AG04449 (cell line): ENCODE measurements at places on chromosomes 3 and 15.

DNA sequence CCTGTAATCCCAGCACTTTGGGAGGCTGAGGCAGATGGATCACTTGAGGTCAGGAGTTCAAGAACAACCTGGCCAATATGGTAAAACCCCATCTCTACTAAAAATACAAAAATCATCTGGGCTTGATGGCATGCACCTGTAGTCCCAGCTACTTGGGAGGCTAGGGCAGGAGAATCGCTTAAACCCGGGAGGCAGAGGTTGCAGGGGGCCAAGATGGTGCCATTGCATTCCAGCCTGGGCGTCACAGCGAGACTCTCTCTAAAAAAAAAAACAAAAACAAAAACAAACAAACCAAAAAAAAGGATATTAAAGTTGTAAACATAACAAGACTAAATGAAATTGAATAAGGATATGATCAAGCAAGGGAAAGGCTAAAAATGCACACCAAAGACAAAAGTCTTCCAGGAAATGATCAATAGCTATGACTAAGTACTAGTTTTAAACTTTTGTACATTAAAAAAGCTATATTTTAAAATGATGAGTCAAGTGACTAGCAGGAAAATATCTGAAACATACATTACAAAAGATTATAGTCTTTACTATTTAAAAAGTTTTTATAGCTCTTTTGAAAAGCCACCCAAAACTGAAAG is 28.6 kb downstream of the KLHL6 start:
- no peak for DNase-seq

- no peak for DNase-seq
Measured at GRCh38 chr15:61315471-61315870, 86.4 kb upstream of the RORA start.

- DNase-seq: no peak
Measured at GRCh38 chr3:174737966-174738365, 121.2 kb upstream of the NAALADL2 start.

GRCh38 chr3:189393598-189393997 is 221.8 kb downstream of the TPRG1 start:
- no peak for DNase-seq

- DNase-seq: peak; percentile 65
Measured at GRCh38 chr3:176767385-176767784, 429.9 kb downstream of the TBL1XR1 start.
